ENCODE measurements at places on chromosomes 7 and 10.

DNA sequence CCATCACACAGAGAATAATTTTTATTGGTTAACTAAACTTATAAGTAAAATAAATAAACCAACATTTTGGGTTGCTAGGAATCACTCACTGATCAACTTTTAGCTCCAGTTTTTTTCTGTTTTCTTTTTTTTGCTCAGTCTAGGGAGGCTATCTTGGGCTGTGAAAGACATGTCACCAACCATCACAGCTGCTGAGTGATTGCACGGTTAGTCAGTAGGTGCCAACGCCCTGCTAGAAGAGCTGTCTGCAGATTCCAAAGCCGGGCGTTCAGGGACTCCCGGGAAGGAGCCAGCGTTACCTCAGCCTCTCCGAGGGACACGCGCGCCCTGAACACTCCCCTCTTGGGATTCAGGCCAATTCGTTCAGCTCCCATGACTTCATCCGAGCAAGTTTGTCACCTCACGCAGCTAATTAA is 604 bp upstream of the STAM start:
- DNase-seq = peak; percentile 77

DNA sequence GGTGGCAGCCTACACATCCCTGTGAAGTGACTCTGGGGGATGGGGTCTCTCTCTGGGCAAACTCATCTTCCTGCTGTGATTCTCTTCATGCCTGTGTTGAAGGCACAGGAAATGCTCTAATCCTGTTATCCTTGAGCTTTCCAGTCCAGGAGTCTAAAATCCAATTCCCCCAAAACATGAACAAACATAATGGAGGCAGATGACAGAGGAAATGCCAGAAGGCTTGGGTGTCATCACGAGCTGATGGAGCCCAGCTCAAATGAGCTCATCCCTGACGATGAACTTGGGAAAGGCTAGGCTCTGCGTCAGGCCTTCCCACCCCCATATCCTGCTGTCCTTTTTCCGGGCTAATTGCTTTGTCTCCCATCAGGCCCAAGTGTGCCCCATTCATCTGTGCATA is 165.9 kb upstream of the PODXL start:
- no peak for DNase-seq

DNA sequence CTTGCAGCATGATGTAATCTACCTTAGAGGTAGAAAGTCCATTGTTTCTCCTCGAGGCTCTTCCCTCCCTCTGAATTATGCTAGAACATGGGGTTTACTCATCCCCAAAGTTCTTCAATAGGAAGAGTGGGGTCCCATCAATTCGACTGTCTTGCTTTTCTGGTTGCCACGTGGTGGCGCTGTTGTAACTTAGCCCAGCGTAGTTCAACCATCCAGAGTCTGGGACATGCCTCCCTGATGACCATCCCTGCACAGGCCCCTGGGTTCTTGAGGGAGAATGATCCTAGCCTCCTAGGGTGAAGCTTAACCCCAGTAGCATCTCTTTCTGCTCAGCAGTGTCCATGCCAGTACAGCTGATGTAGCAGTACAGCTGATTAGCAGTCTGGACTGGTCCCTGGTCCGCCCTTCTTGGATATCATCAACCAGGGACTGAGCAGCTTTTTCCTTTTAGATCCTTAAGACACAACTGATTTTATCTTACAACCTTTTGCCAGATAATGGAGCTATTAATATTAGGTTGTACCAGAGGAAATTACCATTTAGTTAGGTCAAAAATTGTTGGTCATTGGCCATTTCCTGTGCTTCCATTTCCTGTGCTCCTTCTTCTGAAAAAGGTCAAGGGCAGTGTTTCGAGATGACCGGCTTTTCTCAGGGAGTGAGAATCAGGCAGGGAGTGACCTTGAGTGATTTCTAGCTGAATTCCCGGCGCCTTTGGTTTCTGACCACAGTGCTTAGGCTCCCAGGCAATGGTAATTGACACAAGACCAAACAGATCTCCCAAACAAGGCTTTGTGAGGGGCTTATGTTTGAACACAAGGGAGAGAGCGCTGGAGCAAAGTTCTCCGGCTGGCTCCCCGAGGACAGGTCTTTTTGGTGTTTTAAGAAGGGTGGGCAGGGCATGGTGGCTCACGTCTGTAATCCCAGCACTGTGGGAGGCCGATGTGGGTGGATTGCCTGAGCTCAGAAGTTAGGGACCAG is 65.4 kb downstream of the TACC2 start:
- DNase-seq = no peak

DNA sequence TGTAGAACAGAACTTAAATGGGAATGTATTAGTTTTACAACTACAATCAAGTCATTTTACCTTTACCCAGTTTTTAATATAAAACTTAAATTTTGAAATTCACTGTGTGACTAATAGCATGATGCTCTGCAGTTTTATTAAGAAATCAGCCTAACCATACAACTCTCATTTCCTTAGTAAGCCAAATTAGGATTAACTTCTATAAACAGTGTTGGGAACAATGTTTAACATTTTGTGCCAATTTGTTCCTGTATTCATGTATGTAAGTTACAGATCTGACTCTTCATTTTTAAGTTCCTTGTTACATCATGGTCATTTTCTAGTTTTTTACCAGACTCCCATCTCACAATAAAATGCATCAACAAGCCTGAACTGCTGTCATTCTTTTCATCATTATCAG is 209.8 kb downstream of the ZEB1 start:
- DNase-seq = no peak

- DNase-seq = peak; percentile 63
Measured at GRCh38 chr10:28661035-28661434, 16.3 kb upstream of the BAMBI start.

- DNase-seq = no peak
Measured at GRCh38 chr7:73901231-73901822, 40.4 kb downstream of the TMEM270 start.

- no peak for DNase-seq
Measured at GRCh38 chr10:78436706-78437406, 403.2 kb downstream of the RPS24 start.

- DNase-seq = peak; percentile 39
Measured at GRCh38 chr10:121753726-121754476, 155.7 kb upstream of the FGFR2 start.

GRCh38 chr10:125538947-125539731 is 143.8 kb downstream of the TEX36 start:
- DNase-seq = no peak

GRCh38 chr10:7400068-7400715 is 10.6 kb downstream of the SFMBT2 start:
- no peak for DNase-seq

DNA sequence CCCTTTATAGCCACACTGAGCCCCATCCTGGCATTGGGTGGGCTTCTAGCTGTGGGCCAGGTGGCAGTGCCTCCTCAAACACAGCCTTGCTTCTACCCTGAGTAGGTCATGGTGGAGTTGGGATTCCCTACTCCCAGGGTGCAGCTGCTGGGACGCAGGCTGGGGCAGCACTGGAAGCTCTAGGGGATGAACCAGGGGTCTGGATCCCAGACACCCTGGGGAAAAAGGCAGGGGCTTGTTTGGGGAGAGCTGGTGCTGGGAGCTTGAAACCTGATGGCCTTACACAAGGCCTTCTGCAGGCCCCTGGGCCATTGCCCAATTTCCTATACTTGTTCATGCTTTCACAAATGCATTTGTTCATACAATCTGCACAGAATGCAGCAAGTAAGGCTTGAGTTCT is 103.7 kb upstream of the CTBP2 start:
- peak; percentile 14 for DNase-seq

GRCh38 chr7:16404636-16405035 is 16.7 kb downstream of the CRPPA start:
- DNase-seq = no peak

DNA sequence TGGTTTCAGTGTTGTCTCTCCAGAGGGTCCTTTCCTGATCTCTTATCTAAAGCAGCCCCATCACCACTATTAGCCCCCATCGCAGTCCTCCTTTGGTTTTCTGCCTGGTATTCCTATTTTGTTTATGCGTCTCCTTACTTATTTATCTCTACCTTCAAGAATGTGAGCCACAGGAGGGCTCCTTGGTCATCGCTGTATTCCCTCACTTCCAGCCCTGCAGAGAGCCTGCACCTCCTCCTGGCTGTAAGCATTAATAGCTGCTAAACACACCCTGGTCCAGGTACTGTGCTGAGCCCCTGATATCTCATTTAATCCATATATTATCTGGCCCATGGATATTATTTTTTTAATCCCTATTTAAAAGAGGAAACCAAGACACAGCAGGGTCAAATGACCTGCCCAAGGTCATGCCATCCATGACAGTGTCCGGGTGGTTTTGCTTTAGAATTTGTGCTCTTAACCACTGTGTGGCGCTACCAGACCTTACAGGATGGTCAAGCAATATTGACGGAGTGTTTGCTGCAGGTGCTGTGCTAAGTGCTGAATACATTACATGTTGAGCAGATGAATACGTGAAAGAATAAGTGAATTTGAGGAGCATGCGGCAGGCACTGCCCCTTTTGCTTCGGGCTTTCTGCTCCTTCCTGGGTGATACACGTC is 227.2 kb downstream of the ADAM12 start:
- no peak for DNase-seq
